Osteocyte (in vitro differentiated cells): ENCODE measurements at places on chromosomes 16 and 17. TPM values are rescaled to one million over a fixed set of nuclear protein-coding genes. Genes with fewer than 3 reads are reported as not detected.
A peak's percentile ranks its signal among the peaks of the same experiment; 100 is the strongest.

GRCh38 chr17:17626840-17627239 is 35.3 kb upstream of the PEMT start:
- no peak for DNase-seq

Gene TMEM238L
- not detected in 2 replicates for total RNA-seq

- no peak for DNase-seq
These were observed 175.2 kb downstream of the CCDC182 start for GRCh38 chr17:57569853-57570252.

- DNase-seq = peak; percentile 48
These were observed 7.3 kb upstream of the CUEDC1 start for GRCh38 chr17:57962279-57963148.

Gene HSPB9
- not detected in 2 replicates for total RNA-seq

- no peak for DNase-seq
These were observed 24.9 kb downstream of the CDC42EP4 start for GRCh38 chr17:73286863-73287296.

GRCh38 chr17:50087912-50088405 is 7.2 kb upstream of the PDK2 start:
- DNase-seq = no peak

- DNase-seq = no peak
These were observed 777 bp upstream of the MOSMO start for GRCh38 chr16:22007159-22007508.

Gene OTOA
- total RNA-seq = 0.08 TPM in 1 of 2 replicates, not detected in the other
